Stimulated activated CD8-positive, alpha-beta memory T cell treated with anti-CD3 and anti-CD28 coated beads, Interleukin-4, amount 100 ng/mL, for 4 hours (primary cell): ENCODE measurements at places on chromosomes 6 and 20.

DNA sequence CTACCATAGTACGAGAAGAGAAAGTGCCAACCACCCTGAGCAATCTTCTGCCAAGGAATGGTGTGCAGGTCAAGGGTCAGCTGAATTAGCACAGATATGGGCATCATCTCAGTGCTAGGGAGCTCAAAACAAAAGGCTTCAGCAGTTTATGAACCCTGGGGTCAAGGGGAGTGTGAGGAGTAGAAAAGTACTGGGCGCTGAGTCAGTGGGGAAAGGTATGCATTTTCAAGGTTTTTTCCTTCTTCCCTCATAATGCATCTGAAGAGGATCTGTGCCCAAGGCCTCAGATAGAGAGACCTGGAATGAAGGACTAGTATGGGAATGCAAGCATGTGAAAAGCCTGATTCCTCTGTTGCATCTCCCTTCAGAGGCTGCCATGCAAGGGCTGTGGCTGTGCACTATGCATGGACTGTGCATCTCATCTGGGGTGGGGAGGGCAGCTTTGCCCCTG, 81.7 kb downstream of the PERP start:
- DNase-seq, result no peak

DNA sequence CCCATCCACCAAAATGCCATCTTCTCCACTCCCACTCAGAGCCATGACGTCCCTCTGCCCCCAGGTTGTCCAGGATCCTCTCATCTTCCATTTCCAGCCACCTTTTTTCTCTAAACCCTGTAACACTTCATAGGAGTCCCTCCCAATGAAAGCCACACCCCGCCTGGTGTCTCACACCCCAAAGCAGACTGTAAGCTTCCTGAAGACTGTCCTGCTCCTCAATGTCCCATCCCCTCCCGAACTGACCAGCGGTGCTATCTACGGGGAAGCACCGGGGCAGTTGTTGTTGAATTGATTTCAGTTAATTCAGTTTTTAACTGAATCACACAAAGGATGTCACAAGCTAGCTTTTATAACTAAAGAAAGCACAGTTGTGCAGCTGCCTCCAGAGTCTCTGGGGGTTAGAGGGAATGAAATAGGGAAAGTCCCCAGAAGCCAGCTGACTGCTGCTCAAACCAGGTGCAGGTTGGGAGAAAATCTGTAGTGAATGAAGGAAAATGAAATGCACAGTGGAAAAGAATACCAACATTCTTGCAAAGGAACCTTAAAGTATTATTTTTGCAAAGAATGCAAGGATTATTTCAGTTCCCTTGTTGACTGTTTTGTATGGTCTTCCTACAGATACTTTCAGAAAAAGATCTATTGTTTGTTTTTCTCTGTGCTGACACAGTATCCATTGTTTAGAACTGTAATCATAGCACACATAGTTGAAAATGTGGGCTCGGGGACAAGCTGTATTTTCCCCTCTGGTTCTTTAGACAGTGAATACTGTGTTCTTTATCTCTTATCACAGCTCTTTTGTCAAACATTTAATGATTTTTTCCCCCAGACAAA, 222.6 kb upstream of the QKI start:
- DNase-seq, result no peak

DNA sequence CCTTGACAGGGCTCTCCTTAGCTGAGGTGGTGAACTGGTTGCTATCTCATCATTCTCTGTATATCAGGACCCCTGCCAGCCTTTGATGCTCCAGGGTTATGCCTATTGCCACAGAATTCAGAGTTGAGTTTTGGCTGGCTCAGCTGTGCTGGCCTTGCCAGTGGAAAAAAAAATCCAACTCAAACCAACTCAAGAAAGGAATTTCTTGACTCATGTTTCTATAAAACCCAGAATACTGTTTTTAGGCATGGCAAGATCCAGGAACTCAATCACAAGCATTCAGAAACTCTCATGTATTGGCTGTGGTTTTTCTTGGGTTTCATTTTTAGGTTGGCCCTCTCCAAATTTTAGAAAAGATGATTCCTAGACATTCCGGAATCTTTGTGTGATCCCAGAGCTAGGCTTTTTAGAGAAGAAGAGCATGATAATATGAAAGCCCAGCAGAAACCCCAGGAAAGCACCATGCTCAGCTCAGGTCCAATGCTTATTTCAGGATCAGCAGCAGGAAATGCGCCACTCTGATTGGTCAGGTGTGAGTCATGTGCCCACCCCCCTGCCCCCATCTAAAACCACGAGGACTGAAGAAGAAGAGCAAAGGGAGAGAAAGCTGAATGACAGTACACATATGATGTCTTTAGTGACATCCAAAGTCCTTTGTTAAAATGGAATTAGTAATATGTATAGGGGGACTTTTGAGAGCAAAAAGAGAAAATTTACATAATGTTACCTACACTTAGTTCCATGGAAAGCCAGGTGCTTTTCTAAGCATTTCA, 122.9 kb downstream of the RNF144B start:
- DNase-seq, result no peak

DNA sequence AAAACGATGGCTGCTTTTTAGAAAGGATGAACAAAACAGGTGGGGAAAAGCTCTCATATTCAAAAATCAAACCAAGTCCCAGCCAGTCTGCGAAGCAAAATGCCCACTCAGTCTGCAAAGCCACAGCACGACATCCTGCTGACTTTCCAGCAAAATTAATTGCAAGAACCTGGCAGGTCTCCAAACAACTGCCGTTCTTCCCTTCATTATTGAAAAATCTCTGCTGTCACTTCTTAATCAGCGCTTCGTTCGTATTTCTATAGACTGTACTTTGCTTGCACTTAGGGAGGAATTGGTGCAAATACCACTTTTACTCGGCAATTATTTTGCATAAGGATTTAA, 222.4 kb downstream of the CBLN4 start:
- no peak for DNase-seq

- DNase-seq, result no peak
These were observed 1.2 kb downstream of the CST7 start for GRCh38 chr20:24950128-24950835.
